Activated CD4-positive, alpha-beta T cell treated with anti-CD3 and anti-CD28 coated beads for 4 hours (primary cell): ENCODE measurements at places on chromosomes 3 and 15.
A peak's percentile ranks its signal among the peaks of the same experiment; 100 is the strongest.

DNA sequence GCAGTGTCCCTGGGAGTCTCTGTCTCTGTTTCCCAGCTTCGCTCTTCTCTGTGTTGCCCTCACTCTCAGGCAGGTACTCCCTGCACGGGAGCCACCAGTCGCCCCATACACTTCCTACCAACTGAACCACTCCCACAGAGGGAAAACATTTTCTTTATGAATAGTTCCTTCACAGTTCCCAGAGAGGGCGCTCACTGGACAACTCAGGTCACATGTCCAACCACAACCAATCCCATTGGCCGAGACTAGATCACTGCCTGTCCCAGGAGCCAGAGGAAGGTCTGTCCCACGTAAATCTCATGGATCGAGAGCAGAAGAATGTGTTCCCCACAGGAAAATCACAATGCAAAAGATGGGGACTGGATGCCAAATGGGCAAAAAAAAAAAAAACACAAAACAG, 26.1 kb downstream of the GRK7 start:
- no peak for DNase-seq

DNA sequence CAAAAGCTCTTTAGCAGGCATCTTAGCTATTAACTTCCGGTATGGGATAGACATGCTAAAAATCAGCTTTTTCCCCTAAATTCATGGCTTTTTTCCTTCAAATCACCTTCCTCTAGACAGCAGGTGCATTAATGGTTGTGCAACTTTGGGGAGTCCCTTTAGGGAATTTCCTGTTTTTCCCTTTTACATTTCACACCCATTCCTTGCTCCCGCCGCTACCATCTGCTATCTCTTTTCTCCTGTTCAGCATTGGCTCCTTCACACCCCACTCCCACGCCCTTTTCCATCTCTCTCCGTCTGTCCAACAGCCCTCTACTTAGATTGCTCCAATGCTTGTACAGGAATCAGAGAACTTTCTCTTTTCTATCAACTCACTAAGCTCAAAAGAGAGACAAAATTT, 43.4 kb downstream of the FEZF2 start:
- no peak for DNase-seq

DNA sequence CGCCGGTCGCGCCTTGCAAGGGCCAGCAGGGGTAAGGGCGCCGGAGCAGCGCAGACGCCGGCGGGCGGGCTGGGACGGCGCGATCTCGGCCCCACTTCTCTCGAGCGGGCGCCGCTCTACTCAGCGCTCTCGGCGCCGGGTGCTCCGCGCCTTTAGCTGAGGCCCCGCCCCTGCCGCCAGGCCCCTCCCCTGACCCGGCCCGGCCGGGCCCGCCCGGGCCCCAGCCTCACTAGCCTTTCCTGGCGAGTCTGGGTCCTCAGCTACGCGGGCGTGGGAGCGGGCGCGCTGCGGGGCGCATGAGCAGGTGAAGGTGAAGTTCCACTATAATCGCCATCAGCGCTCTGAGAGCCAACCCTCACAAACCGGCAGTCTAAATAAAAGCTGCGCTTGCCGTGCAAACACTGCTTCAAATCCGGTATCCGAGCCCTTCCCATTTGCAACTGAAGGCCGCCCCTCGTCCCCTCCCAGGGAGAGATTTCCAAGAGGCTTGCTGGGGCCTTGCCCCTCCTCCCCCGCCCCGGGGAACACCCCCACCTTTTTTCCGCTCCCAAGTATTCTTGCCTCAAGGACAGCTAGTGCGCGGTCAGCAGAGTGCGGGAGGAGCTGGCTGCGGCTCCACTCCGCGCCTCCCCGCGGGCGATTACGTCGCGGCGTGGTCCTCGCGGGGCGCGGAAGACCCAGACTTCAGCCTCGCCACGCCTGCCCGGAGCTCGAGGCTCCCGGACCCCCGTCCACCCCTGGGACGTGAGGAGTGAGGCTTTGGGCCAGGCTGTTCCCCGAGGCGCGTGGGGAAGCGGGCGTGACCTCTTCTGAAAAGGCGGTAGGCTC, at the start of gene RPP25:
TSS of gene RPP25 (minus strand) at position 125 of the 828 bp plus-strand sequence. CDS start 189 bp downstream, outside the sequence.
- DNase-seq, result peak; percentile 67

DNA sequence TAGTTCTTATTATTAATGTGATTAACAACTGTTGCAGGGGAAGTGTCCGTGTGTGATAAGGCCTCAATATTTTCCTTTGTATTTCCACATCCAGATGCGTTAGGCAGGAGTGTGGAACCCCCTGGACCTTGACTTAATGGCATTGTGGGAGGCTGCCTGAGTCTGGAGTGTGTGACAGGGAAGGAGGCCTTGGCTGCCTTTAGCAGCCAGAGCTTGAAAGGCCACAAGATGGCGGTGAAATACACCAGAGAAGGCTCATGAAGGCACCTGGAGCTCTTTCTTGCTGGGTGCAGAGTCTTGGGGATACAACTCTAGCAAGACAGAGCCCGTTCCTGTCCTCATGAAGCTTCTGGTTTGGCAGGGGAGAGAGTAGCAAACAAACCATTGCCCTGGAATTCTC, 36.9 kb downstream of the POLR2M start:
- DNase-seq, result no peak

DNA sequence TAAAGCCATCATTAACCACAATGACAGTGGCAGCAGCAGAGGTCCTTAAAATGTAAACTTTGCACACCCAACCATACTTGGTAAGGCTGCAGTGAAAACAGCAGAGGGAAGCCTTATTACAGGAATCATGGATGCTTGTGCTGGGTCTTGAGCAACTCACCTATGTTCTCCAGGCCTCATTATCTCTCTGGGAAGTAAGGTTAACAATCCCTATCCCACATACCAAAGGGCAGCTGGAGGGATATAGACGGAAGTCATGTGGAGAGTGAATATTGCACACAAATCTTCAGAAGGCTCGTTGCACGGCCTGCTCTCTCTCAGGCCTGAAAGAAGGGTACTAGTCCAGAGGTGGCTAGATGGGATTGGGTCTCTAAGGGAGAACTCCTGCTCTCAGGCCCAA, 25.8 kb upstream of the CELF6 start:
- no peak for DNase-seq

- DNase-seq, result no peak
Observed at GRCh38 chr3:12557473-12558100, 700 bp downstream of the MKRN2 start.

GRCh38 chr15:63461230-63461985, 43.0 kb upstream of the USP3 start:
- no peak for DNase-seq

- no peak for DNase-seq
Observed at GRCh38 chr15:31177951-31178350, 76.4 kb upstream of the TRPM1 start.

DNA sequence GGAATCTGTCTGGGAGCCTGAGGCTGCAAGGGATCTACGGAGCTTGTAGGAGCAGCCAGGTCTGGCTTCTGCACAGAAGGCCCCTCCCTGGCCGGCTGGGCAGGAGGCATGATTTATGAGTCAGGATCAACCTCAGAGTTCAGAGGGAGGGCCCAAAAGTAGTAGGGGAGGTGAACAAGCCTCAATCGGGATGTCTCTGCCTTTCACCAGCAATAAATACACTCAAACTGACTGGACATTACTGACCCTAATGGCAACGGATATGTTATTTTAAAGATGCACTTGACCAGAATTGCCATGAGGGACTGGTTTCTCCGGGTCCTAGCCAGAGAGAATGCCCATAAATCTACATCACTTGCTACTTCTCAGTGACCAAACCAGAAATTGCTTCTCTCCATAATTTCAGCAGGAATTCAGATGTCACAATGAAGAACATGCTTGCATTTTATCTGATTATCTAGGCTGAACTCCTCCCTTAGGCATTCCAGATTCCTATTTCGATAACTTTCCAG, 109.6 kb upstream of the LMOD3 start:
- no peak for DNase-seq

DNA sequence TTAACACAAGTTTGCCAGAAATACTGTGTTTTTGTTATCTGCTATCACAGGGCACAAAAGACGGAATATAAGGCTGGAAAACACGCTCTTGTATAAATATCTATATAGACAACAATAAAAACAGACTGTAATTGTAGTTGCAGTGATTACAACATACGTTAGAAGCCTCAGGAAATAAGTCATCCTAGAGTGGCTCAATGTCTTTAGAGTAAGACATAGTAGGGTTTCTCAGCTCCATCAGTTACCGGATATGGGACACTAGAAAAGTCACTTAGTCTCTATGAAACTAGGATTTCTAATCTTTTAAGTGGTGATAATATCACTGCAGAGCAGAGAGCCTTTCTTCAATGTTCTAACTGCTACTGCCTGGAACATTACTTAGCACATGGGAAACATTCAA, 208.8 kb downstream of the STAG1 start:
- DNase-seq, result no peak

DNA sequence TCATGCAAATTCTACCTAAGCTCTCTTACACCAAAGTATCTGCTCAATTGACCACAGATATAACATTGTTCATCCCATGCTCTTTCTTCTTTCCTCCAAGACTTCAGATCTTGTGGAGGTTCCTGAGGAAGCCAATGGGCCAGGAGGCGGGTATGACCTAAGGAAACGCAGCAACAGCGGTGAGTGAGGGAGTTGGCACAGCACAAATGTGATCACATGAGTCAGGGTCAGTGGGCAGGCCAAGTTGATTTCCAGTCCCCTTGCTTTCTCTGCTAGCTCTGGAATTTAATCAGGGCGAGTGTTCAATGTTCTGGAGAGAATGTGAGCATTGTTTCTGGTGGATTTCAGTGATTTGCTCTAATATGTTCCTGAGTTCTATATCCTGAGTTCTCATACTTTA, 112.7 kb downstream of the STAC start:
- no peak for DNase-seq

GRCh38 chr3:160763073-160763472, 7.0 kb downstream of the PPM1L start:
- no peak for DNase-seq

DNA sequence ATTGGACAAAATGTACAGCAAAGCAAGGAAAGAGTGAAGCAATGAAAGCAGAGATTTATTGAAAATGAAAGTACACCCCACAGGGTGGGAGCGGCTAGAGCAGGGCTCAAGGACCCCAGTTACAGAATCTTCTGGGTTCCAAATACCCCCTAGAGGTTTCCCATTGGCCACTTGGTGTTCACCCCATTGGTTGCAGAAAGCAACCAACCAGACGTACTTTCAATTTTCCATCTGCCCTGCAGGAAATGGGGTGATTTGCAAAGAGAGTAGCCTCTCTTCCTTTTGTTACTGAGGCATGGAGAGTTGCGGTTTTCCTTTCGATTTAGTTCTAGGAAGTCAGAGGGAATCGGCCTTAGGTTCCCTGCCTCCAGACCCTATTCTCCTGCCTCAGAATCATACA, 2.4 kb downstream of the PML start:
- no peak for DNase-seq

GRCh38 chr15:41783296-41783695, 9.0 kb downstream of the MAPKBP1 start:
- DNase-seq, result no peak
